Tibial nerve (tissue), 4 donors: ENCODE measurements at places on chromosomes 2 and 18.

DNA sequence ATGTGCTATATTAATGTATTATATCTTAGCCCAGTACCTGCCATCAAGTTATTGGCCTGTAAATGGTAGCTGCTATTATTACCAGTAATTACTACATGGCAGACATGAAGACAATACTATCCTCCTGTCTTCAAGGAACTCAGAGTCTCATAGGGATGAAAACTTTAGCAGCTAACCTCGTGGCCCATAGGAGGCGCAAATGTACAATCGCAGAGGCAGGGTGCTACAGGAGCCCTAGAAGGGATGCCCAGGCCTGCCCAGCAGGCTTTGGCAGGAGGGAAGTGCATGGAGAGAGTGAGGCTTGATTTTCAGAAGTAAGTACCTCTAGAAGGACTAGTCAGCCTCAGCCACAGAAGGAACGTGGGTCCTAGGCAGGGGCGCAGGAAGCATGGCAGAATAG, 44.7 kb upstream of the KIDINS220 start:
- no peak overlapping the region for H3K4me3 ChIP-seq
- no peak for DNase-seq
- no peaks in the 10 kb centered on the region for H3K4me1 ChIP-seq

DNA sequence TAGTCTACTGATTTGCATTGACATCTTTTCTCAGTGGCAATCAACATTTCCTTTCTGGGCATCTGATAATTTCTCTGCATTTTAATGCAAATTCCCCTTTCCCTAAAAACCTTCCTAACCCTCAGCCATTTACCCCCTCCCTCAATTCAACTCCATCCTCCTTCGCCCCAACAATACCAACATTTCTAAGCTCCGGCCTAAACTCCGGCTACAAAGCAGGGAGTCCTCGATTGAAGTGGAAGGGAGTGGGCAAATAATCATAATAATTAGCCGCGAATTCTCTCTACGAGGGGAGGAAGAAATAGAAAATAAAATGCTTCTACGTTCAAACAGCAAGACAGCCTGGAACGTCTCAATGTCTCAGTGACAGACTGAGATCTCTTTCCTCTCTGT, 4.6 kb downstream of the BCL11A start:
- H3K27me3 ChIP-seq = peaks cover 3% of the 10 kb centered on the region
- DNase-seq = no peak
- H3K27ac ChIP-seq = no peak overlapping the region
- H3K4me1 ChIP-seq = peaks cover 33% of the 10 kb centered on the region
- H3K36me3 ChIP-seq = no peaks in the 10 kb centered on the region

- H3K36me3 ChIP-seq = no peaks in the 10 kb centered on the region
- H3K27me3 ChIP-seq = no peaks in the 10 kb centered on the region
- no peaks in the 10 kb centered on the region for H3K4me1 ChIP-seq
- no peak overlapping the region for H3K27ac ChIP-seq
- H3K4me3 ChIP-seq = no peak overlapping the region
- no peak for DNase-seq
Measured at GRCh38 chr2:159111346-159111927, 143.0 kb downstream of the TANC1 start.

DNA sequence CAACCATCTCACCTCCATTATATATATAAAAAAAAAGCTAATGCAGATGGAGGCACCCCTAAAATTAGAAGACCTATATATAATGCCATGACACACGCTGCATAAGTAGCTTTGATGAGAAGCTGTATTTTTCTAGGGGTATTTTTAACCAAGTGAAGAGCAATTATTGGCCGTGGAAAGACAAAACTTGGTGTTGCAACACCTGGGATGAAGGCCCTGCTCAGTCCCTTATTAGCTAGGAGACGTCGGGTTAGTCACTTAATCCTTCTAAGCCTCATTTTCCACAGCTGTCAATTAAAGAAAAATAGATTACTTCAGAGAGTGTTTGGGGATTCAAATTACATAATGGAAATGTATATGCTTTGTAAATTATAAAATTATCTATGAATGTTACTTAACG, 63.0 kb downstream of the WDR75 start:
- H3K4me3 ChIP-seq = no peak overlapping the region
- no peak for DNase-seq
- no peaks in the 10 kb centered on the region for H3K27me3 ChIP-seq
- no peaks in the 10 kb centered on the region for H3K4me1 ChIP-seq
- no peaks in the 10 kb centered on the region for H3K36me3 ChIP-seq
- H3K27ac ChIP-seq = no peak overlapping the region

DNA sequence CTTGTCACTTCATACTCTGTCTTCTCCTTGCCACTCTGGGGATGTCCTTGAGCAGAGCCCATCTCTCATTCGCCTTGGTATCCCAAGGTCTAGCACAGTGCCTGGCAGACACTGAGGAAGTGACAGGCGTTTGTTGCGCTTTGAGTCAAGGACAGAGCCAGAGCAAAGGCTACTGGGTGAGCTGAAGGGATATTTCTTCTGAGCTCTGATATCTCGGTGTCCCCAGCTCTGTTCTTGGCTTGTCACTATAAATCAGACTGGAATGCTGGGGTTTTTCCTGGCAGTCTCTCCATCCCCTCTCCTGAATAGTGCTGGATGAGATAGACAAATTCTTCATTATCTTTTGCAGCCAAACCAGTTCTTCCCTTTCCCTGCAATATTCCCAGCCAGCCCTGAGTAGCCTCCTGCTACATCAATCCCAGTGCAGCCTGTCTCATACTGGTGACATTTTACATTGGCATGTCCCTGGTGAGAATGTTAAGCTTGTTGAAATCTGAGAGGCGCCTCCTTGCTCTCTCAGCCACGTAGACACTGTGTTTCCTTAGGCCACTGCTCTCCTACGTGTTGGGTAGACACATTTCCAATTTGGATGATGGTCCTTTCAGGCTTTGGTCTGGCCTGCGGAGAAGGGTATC, 61.7 kb downstream of the CTIF start:
- no peaks in the 10 kb centered on the region for H3K27me3 ChIP-seq
- no peak for DNase-seq
- H3K4me3 ChIP-seq = no peak overlapping the region
- H3K36me3 ChIP-seq = no peaks in the 10 kb centered on the region

DNA sequence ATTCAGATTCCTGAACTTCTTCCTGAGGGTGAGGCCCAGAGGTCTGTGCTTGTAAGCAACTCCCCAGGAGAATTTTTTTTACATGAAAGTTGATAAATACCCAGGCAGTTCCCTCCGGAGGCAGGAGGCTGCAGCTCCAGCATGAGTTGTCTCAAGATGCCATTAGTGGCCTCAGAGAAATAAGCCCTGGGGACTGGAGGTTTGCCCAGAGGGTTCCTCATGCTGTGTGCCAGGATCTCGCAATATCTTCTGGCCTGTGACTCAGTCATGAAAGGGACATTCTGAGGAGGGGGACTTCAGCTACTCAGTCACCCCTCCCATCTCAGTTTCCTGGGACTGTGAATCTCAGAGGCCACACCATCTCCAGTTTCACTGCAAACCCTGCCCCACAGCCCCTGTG, 49.9 kb downstream of the LYPD1 start:
- H3K36me3 ChIP-seq = no peaks in the 10 kb centered on the region
- H3K27me3 ChIP-seq = no peaks in the 10 kb centered on the region
- DNase-seq = no peak
- no peaks in the 10 kb centered on the region for H3K4me1 ChIP-seq
- no peak overlapping the region for H3K27ac ChIP-seq

- no peaks in the 10 kb centered on the region for H3K36me3 ChIP-seq
- no peak overlapping the region for H3K4me3 ChIP-seq
Measured at GRCh38 chr2:238134393-238134785, 4.1 kb upstream of the KLHL30 start.
